Gastroesophageal sphincter (tissue), 4 donors: ENCODE measurements at places on chromosomes 5 and 9. TPM values are rescaled to one million over a fixed set of nuclear protein-coding genes. Genes with fewer than 3 reads are reported as not detected.

- no peak for ATAC-seq
These were observed 118.6 kb downstream of the SPEF2 start for GRCh38 chr5:35736280-35736679.

COL5A1 gene
- total RNA-seq, result 48.5 TPM

DNA sequence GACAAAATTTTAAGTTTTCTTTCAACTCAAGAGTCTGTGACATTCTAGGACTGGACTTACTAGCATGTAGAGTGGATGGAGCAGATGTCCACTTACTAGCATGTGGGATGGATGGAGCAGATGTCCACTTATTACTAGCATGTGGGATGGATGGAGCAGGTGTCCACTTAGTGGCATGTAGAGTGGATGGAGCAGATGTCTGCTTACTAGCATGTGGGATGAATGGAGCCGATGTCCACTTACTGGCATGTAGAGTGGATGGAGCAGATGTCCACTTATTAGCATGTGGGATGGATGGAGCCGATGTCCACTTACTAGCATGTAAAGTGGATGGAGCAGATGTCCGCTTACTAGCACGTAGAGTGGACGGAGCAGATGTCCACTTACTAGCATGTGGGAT lies 2.4 kb downstream of the SLC36A1 start:
- ATAC-seq, result no peak

- no peak for ATAC-seq
These were observed 7.4 kb downstream of the WHRN start for GRCh38 chr9:114497727-114498382.

SLC27A6 gene
- total RNA-seq, result 80.1 TPM

DNA sequence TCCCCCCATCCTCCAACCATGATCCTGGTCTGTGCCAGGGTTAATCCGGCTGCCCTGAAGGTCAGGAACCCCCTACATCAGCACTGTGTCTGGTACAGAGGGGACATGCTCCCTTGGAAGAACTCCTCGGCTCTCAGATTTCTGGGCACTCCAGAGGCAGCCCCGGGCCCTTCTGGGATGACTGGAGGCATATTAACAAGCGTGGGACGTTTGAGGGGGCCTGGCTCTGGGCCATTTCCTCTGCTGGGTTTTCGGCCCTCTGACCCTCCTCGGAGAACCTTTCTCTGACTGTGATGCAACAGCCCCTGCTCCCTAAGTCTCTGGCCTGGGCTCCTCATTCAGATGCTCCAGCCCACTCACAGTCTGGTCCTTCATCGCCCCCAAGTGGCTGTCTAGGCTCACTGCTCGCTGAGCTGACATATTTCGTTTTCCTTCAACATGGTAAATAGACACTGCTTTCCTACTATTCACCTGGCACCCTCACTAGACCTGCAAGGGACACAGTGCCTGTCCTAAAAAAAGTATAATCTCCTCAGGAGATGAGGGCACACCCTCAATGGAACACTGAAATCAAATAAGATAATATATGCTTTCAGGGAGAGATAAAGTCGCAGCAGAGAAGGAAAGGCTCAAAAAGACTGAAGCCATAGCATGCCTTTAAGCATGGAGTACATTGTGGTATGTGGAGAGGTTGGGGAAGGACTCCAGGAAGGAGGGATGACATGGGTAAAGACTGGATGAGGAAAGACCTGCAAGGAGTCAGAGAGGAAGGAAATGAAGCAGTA lies 404.7 kb upstream of the TRPC7 start:
- peak; percentile 83 for ATAC-seq

- peak; percentile 31 for ATAC-seq
These were observed 104.1 kb downstream of the CD180 start for GRCh38 chr5:67092535-67092934.

TRAF1 gene
- 8.5 TPM for total RNA-seq

GRCh38 chr9:121259498-121259897 lies 8.5 kb upstream of the GSN start:
- ATAC-seq, result no peak

OMD gene
- 11.4 TPM for total RNA-seq

DNA sequence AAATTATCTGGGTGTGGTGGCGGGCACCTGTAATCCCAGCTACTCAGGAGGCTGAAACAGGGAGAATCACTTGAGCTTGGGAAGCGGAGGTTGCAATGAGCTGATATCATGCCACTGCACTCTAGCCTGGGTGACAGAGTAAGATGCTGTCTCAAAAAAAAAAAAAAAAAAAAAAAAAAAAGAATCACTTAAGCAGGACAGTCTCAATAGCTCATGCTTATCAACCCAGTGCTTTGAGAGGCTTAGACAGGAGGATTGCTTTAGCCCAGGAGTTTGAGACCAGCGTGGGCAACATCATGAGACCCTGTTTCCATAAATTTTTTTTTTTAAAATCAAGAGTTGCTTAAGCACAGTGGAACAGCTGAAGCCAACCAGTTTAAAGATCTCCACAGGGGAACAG lies 42.6 kb downstream of the LEAP2 start:
- no peak for ATAC-seq

- no peak for ATAC-seq
These were observed 185.8 kb upstream of the IRX4 start for GRCh38 chr5:2068531-2068930.

DNA sequence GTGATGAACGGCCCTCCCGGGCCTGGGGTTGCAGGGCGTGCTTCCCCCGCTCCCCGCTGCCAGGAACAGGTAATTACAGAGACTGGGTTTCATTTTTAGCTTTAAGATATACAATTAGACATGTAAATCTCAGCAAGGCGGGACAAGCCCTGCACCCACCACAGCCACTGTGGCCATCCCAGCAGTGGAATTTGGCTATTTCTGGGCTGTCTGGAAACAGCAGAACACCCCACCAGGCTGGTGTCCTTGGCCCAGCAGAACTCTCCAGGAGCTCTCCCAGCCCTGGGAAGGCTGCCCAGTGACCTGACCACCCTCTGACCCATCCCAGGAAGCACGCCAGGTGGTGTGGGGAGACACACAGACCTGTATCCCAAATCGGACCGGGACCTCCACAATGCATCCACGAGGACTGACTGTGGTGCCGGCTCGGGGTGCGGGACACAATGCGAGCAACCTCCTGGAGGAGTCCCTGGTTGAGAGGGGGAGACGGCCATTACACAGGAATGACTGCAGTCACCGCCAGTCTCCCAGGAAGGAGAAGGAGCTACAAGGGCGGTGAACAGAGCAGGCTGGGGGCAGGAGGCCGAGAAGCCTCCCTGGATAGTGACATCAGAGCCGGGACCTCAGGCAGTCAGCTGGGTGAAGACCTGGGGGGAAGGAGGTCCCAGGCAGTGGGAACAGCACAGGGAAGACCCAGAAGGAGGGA lies 17.3 kb downstream of the EEIG1 start:
- no peak for ATAC-seq

GRCh38 chr5:16933337-16933736 lies 2.8 kb downstream of the MYO10 start:
- no peak for ATAC-seq

- no peak for ATAC-seq
These were observed 9.4 kb upstream of the PRSS3 start for GRCh38 chr9:33785914-33786313.

CACNA1B gene
- total RNA-seq, result not detected

DNA sequence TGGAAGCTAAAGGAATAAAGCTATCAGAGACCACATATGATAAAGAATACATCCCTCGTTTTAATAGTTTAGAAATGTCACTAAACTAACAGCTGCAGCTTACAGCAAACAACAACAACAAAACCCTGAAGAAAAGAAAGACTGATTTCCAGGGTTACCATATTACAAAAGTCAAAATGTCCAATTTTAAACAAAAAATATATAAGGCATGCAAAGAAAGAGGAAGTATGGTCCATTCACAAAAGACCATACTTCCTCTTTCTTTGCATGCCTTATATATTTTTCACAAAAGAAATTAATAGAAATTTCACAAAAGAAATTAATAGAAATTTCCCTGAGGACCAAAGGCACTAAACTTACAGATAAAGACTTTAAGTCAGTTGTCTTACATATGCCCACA lies 354.2 kb downstream of the ARL15 start:
- no peak for ATAC-seq

CCNO gene
- total RNA-seq, result not detected

GRCh38 chr5:30401479-30402058 lies 791.9 kb upstream of the CDH6 start:
- ATAC-seq, result no peak

DNA sequence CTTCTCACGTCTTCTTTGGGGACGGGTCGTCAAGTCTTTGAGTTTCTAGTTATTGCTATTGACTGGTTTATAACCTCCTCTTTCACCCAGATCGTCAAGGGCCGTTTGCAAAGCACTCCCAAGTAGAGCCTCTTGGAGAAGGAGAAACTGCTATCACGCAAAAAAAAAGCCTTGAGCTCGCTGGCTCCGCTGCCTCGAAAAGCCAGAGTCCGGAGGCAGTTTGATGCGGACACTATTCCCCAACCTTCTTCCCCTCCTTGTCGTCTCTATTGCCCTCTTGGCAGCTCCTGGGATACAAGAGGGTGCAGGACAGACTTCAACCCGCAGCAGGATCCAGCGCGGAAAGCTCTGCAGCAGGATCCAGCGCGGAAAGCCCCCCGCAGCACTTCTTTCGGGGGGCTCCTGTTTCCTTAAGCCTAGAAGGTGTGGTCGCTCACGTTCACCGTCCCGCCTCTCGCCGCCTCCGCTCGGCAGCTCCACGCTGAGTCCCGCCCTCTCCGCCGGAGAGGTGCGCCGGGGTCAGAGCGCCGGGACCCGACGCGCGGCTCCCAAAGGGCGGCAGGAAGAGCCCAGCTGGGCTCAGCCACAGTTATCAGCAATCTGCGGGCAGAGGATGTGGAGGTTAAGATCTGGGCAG lies at the start of gene PCDHAC1:
PCDHAC1 (plus strand) TSS at position 494 of the 637 bp plus-strand sequence. CDS start 594 bp downstream, outside the sequence.
- ATAC-seq, result peak; percentile 74
